ENCODE measurements at places on chromosomes 16 and 17.

- DNase-seq = no peak
These were observed 444.3 kb downstream of the KCNJ2 start for GRCh38 chr17:70613681-70614080.

- no peak for DNase-seq
These were observed 210.9 kb downstream of the XYLT1 start for GRCh38 chr16:17259751-17260270.

- no peak for DNase-seq
These were observed 83.9 kb downstream of the SPECC1 start for GRCh38 chr17:20092973-20093626.

DNA sequence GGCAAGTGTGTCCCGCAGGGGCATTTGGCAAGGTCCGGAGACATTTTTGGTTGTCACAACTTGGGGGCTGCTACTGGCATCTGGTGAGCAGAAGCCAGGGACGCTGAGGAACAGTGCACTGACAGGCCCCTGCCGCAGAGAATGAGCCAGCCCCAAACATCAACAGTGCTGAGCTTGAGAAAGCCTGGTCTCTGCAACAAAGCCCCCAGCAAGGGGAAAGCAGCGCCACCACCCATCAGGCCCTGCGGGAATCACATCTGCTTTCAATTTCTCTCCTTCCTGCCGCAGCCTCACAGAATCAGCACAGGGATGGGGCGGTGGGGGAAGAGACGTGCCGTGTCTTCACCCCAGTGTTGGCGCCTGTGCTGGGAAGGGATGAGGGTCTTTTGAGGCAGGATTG lies 14.8 kb upstream of the PRPSAP1 start:
- DNase-seq = no peak

DNA sequence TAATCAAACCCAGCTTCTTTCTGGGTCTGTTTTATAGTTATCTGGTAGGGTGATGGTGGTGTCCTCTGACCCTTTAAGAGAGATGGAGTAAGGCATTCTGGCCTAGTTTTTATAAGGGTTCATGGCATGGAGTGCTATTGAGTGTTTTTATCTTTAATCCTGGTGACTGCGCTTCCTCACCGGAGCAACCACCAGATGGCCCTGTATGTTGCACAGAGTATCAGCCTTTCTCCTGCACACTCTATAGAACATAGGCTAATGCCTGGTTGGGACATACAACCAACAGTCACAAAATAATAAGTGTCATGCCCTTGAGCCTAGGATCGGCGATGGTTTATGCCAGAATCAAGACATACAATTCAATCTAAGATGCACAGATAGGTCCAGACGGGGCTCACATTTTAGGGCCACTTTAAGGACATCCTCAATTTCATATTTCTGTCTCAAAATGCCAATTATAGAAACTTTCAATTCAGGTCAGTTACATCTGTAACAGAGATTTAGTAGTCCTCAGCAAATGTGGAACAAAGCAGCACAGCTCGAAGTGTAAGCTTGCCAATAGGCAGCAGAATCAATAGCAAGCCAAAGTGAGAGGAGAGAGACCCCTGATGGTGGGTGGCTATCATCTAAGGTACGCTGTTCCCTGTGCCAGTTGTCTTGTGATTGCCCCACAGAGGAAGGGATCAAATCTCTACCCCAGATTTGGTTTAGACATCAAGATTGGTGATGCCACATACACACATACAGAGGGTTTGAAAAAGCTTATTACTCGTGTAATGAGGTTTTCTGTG lies 37.2 kb upstream of the HOXB9 start:
- DNase-seq = no peak

DNA sequence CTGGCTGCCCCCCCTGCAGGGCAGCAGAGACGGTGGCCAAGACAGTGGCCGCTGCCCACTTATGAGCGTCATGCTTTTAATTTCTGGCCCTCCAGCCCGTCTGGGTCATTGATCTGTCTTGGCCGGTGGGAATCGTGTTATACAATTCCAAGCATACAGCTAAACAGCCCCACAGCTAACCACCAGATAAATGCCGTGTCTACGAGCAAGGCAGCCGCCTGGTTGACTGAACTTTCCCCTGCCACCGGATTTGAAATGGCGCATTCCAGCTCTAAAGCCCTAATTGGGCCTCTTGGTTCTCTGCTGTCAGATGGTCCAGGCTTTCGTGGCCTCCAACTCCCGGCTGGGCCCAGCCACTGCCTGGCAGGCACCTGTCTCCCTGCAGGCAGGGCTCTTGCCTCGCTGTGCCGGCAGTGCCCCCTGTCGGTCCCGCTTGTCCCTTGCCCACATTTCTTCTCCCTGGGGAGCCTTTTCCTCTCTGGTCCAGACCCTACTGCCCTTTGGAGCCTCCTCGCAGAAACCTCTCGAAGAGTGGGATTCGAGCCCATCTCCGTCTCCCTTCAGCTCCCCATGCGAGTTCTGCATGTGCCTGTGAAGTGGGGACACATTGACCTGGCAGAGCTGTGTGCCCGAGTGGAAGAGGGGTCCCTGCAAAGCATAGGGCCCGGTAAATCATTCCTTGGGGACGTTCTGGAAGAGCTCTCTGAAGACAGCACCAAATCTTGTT lies 1.8 kb upstream of the RBFOX3 start:
- DNase-seq = peak; percentile 1

DNA sequence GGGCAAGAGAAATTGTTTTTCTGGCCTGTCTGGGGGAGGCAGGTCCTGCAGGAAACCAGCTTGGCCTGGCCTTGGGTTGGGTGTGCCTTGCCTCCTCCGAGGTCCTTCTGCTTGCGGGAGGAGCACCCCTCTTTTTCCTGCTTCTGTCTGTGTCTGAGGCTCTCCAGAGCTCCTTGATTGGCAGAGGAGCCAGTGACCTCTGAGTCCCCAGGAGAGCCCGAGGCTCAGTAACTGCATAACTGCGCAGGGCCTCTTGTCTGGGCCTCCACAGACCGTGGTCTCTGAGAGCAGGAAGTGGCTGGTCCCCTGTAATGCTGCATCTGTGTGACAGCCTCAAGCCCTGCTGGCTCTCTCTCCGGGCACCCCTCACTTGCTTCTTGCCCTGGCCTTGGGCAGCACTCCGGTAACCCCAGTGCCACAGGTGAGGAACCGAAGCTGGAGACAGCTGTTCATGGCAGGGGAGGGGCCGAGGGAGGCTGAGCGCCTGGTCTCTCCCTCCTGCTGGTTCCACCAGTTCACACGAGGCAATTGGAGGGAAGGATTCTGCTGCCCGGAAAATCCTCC lies 1.6 kb downstream of the CAPN15 start:
- DNase-seq = no peak

DNA sequence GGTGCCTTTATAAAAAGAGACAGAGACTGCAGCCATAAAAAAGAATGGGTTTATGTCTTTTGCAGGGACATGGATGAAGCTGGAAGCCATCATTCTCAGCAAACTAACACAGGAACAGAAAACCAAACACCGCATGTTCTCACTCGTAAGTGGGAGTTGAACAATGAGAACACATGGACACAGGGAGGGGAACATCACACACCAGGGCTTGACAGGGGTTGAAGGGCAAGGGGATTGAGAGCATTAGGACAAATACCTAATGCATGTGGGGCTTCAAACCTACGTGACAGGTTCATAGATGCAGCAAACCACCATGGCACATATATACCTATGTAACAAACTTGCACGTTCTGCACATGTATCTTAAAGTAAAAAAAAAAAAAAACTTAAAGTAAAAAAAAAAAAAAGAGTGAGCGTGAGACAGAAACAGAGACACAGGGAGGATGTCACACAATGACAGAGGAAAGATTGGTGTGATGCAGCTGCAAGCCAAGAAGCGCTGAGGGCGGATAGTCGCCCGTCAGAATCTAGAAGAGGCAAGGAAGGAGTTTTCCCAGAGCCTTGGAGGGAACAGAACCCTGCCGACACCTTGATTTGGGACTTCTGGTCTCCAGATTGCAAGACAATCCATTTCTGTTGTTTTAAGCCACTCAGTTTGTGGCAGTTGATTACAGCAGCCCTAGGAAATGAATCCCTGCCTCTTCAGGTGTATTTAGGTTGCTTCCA lies 27.4 kb upstream of the TNS4 start:
- no peak for DNase-seq

DNA sequence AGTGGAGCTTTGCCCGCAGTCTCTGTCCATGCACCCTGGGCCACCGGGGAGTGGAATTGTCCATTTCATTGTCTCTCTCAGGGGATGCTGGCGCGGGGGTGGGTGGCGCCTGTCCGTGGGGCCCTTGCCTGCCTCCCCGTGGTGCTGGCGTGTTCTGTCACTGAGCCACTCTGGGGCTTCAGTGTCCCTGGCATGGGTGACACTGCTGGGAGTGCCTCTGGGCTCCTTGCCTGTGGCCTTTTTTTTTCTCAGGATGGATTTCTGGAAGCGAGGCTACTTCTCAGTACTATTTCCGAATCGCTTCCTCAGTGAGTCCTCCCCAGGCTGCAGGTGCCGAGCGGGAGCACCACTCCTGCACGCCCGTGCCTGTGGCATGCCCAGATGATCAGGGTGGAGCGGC lies 55.0 kb downstream of the PDPK1 start:
- DNase-seq = no peak

DNA sequence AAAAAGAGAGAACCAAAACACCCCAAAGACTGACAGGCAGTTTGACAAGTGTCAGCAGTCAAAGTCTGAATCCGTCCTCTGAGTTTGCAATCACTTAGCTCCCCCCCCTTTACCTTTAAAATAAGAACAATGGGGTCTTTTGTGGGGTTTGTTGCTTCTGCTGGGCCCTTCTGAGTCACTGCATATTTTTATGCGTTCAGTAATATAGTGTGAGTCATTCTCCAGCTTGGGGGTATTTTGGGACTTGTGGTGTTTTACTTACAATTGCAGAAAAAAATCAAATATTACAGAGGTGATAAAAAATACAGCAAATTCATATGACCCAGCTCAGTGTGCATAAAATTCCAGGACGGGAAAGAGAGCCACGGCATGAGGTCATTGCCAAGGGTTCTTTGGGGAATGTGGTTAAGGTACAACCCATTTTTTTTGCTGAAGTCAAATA lies 120.1 kb downstream of the CYLD start:
- DNase-seq = no peak

DNA sequence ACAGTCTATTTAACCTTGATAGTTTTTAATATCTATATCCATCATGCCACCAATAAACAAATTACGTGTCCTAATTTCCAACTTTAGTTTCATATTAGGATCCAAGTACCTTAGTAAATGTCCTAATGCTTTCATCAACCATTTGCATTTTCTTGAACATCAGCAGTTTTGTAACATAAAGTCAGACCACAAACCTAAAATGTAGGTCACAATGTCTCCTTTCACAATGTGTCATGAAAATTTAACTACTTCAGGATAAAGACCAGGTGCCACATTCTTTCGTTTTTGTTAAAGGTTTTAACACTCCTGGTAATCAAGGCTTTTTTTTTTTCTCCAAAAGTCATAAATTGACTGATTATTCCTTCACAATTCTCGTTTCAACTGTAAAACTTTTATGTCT lies 310.7 kb upstream of the PMFBP1 start:
- no peak for DNase-seq

GRCh38 chr16:57069053-57069452 lies 23.3 kb upstream of the CPNE2 start:
- no peak for DNase-seq

- DNase-seq = peak; percentile 27
These were observed 29.7 kb upstream of the LGALS9 start for GRCh38 chr17:27601069-27601974.

- DNase-seq = no peak
These were observed 1545.0 kb upstream of the GOT2 start for GRCh38 chr16:60279061-60279665.

GRCh38 chr16:58379736-58380135 lies 12.5 kb upstream of the GINS3 start:
- DNase-seq = no peak

- no peak for DNase-seq
These were observed 34.6 kb downstream of the DCUN1D3 start for GRCh38 chr16:20865420-20866131.

DNA sequence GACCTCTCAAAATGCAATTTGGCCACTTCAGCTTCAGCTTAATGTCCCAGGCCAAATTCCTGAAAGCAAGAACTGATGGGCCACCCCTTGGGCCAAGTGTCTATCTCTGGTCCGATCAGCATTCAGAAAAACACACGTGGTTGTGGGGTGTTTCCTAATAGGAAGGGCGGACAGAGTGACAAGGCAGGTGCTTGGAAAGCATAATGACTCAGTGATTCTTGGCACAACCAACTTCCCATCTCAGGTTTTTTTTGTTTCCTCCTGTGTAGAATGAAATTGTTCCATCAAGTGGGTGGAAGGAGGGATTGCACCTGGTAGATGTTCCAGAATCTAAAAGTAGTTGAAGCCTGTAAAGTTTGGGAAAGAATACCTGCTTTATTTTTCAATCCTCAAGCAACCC lies 155.6 kb downstream of the HS3ST2 start:
- DNase-seq = no peak

DNA sequence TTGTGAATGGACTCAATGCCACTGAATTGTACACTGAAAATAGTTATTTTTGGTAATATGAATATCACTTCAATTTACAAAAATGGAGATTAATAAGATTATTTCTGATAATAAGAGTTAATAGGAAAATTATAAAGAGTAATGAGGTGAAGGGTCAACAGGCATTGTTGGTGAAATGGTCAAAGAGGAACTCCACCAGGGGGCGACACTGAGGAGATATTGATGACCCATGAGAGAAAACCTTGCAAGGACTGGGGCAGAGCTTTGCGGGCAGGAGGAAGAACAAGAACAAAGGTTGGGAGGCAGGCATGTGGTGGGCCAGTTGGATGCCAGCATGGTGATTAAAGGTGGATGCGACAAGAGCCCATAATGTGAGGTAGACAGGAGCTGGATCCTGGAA lies 74.0 kb upstream of the XYLT1 start:
- no peak for DNase-seq

- DNase-seq = no peak
These were observed 6.6 kb upstream of the SLC12A3 start for GRCh38 chr16:56858374-56858773.

- no peak for DNase-seq
These were observed 4.5 kb downstream of the CD79B start for GRCh38 chr17:63927464-63928171.

DNA sequence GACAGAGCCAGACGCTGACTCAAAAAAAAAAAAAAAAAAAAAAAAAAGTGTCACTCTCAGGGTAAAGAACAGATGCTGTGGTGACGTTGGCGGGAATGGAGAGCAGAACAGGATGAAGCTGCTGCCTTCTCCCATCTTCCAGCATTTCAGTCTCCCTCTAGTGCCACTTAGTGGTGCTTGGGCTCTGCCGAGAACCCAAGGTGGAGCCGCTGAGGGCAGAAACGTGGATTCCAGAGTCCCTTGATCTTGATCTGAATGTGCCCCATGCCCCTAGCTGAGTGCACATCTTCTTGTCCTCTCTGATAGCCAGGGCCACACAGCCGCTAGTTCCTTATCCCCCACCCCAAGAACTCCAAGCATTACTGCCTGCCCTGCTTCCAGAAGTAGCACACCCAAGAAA lies 43.2 kb upstream of the FA2H start:
- DNase-seq = no peak

DNA sequence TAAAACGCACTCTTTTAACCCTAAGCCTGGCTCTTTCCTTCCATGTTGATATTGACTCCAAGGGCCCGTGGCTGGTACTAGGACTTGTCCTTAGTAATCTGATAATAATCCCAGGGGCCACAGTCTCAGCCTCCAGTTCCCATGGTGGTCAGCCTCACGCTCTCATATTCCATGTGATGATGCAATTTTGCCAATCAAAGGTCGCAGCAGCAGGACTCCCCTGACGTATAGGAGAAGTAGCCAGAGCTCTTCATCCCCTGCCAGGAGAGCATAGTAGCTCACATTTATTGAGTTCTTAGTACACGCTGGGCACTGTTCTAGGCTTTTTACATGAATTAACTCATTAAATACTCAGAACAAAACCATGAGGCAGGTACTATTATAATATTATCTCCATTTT lies 42.4 kb downstream of the CD300LF start:
- no peak for DNase-seq
